ENCODE measurements at places on chromosomes 2 and 18. TPM values are rescaled to one million over a fixed set of nuclear protein-coding genes. Genes with fewer than 3 reads are reported as not detected.

Gene ABHD1
- polyA plus RNA-seq: 1.6 TPM

Gene SCN3A
- 1.3 TPM for polyA plus RNA-seq

Gene IL18R1
- 0.93 TPM for polyA plus RNA-seq

Gene INHA
- polyA plus RNA-seq: 162 TPM

Gene REG1A
- 0.24 TPM for polyA plus RNA-seq

Gene CCDC102B
- 5.2 TPM for polyA plus RNA-seq

Gene SPP2
- polyA plus RNA-seq: not detected

Gene NLRC4
- polyA plus RNA-seq: 0.21 TPM

Gene C1GALT1C1L
- polyA plus RNA-seq: 1.2 TPM

Gene C2orf80
- not detected for polyA plus RNA-seq

Gene SCYGR4
- polyA plus RNA-seq: not detected

Gene RAB17
- 0.86 TPM for polyA plus RNA-seq

Gene LINC00305
- polyA plus RNA-seq: 0.12 TPM

Gene RAB27B
- polyA plus RNA-seq: 0.08 TPM

Gene SERPINB4
- 0.10 TPM for polyA plus RNA-seq

Gene CPLX4
- polyA plus RNA-seq: not detected

Gene NAGK
- 78.5 TPM for polyA plus RNA-seq

Gene PCARE
- 0.30 TPM for polyA plus RNA-seq

Gene UGT1A3
- not detected for polyA plus RNA-seq

Gene SCYGR7
- not detected for polyA plus RNA-seq

Gene SPR
- 26.1 TPM for polyA plus RNA-seq

Gene ARHGAP15
- polyA plus RNA-seq: 10.0 TPM

Gene TLX2
- polyA plus RNA-seq: not detected

Gene MC4R
- polyA plus RNA-seq: not detected

Gene MALL
- 20.0 TPM for polyA plus RNA-seq

Gene MBP
- 21.6 TPM for polyA plus RNA-seq

Gene AQP12B
- polyA plus RNA-seq: not detected

Gene CPO
- 31.8 TPM for polyA plus RNA-seq

Gene TNFRSF11A
- polyA plus RNA-seq: 1.8 TPM

Gene FAHD2B
- 21.6 TPM for polyA plus RNA-seq

Gene ERFE
- 0.19 TPM for polyA plus RNA-seq

Gene STARD6
- polyA plus RNA-seq: not detected

Gene MOGAT1
- polyA plus RNA-seq: not detected

All from ovary (tissue), 10 donors.